ENCODE measurements at places on chromosomes 1 and 21.

DNA sequence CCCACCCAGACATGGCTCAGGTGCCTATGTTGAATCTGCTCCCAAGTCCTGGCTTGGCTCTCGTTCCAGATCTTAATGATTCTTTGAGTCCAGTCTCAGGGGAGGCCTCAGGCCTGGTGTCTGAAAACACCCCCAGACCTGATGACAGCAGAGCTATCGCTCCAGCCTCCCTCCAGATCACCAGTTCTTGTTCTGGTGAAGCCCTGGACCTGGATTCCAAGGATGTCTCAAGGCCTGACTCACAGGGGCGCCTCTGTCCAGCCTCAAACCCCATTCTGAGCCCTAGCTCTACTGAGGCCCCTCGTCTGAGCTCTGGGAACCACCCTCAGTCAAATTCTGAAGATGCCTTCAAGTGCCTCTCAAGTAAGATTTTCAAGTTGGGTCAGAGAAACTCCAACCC, 11.4 kb downstream of the MROH7 start:
- no peak for DNase-seq

- DNase-seq = no peak
Observed at GRCh38 chr21:41630917-41631316, 123.0 kb upstream of the TMPRSS2 start.

- no peak for DNase-seq
Observed at GRCh38 chr1:171160639-171161354, 24.3 kb upstream of the FMO2 start.

- DNase-seq = no peak
Observed at GRCh38 chr1:29592731-29593130, 356.4 kb downstream of the PTPRU start.

- no peak for DNase-seq
Observed at GRCh38 chr1:180486092-180486491, 16.3 kb downstream of the ACBD6 start.

DNA sequence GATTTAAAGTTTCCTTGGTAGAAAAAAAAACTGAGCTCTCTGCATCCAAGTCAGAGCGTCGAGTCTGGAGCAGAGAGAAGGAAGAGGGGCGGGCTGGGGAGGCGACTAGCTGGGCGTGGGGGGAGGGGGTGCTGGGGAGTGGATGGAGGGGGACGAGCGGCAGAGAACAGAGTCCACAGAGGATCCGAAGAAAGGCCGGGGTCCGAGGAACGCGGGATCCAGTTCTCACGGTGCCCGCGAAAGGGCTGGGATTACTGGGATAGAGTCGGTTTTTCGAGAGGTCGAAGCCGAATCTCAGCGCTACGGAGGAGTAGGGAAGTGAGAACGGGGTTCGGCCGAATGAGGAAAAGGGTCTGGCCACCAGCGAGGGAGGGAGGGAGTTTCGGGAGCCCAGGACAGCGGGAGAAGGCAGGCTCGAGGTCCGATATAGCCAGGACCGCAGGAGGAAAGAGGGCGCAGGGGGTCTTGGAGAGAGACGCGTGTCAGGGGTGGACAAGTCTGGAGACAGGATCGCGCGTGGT, 665 bp downstream of the DAB1 start:
- no peak for DNase-seq

DNA sequence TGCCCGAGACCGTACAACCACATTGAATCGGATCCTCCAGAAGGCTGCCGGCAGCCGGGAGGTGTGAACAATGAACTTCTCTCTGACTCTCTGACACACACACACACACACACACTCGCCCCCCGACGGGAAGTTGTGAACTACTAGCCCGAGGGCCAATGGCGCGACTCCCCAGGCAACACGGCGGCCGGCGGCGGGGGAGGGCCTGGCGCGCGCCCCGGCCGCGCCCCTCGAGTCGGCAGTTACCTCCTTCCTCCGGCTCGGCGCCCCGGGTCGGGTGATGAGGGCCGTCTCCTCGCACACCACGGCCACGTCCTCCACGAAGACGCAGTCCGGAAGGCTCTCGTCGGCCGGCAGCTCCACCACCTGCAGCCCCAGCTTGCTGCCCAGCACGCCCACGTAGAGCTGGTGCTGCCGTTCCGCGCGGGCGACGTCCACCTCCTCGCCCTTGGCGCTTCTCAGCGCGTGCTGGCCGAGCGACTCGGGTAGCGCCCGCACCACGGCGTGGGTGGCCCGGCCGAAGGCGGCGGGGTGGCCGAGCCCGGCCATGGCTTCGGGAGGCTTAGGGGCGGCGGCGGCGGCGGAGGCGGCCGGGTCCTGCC, 361 bp downstream of the DDAH1 start:
- DNase-seq = peak; percentile 83

DNA sequence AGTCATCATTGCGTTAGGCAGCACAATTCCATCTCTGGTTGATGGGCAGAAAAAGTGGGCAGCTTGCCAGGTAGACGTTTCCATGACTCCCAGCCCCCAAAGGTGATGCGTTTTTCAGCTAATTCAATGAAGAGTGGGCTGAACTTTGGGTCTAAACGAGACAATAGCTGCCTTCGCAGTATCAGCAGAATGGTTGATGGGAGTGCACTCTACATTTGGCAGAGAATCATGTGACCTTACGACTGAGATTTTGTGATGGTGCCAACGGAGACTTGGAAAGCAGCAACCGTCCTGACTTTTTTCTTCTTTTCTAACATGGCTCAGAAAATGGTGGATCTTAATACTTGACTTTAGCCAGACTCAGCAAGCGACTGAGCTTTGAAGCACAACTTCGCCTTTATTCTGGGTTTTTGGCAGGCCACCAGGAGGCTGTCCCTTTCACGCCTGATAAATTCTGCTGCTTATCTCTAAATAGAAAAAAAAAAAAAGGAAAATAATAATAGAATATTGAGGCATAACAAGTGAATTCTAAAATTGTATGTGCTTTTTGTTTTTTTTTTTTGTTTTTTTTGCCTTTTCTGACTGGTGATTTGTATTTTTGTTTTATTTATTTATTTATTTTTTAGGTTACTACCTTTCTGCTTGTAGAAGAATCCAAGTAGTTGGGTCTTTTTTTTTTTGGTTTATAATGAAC, 804.8 kb downstream of the USP25 start:
- no peak for DNase-seq

DNA sequence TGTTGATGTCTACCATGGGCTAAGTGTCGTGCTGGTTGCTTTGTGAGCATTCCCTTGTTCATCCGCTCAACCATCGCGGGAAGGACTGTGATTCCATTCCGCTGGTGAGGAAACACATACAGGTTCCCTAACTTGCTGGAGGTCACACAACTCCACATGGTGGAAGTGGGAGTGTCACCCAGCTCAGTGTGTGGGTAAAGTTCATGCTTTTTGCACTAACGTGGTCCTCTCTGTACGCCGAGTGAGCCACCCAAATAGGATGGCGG, 4.0 kb upstream of the CLDN19 start:
- DNase-seq = no peak

GRCh38 chr1:6170742-6171201, 9.3 kb downstream of the CHD5 start:
- DNase-seq = no peak

- no peak for DNase-seq
Observed at GRCh38 chr1:235945775-235946570, 79.3 kb upstream of the LYST start.

DNA sequence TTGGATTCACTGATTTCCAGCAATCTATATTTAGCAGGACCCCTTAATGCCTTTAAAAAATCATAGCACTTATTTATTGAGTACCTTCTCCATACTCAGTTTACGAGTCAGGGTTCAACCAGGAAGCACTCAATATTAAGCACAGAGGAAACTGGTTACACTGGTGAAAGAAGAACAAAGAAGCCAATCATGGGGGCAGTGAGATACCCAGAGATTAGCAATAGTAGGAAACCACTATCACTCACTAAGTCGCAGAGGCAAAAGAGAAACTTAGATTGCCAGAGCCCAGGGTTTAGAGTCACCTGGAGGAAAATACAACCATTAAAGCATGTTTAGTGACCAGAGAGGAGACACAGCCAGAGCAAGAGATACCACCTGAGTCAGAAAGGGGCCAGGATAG, 670.5 kb upstream of the USP24 start:
- DNase-seq = no peak

- DNase-seq = no peak
Observed at GRCh38 chr1:62774971-62775595, 8.8 kb upstream of the ATG4C start.

DNA sequence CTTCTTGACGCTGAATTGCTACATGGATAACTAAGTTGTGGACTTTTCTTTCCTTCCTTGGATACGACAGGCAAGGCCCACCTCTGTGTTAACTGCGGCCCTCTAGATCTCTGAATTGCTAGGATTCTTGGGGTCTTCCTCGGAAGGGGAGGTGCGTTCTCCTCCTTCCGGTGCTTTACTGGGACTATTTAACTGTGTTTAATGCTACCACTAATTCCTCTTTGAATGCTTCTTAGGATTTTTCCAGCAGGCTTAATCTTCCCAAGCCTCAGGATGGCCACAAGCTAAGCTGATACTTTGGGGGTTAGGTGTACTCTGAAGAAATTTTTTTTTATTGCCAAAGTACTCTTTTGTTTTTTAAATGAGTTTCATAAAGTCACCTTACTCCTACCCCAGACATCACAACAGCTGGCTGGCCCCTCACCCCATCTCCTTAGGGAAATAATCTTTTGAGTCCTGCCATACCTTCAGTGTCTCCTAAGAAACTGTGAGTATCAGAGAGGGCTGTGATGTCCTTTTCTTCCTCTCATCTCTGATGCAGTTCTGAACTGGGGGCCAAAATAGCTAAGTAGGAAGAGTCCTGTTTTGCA, 21.4 kb downstream of the KIRREL1 start:
- no peak for DNase-seq

GRCh38 chr1:196677781-196678509, 26.1 kb downstream of the CFH start:
- DNase-seq = no peak

DNA sequence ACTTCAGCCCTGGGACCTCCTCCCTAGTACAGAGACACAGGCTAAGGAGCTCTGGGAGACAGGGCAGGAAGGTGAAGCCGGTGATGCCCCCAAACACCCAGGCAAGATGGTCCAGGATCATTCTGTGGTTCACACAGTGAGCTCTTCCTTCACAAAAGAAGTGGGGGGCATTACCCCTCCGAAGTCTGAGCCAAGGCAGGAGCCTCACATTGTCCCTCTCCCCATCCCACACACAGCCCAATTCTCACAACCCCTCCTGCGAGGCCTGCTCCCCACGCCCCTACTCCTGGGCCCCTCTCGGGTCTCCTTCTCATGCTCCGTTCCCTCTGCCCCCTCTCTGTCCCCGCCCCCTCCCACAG, 10.7 kb downstream of the MEF2D start:
- DNase-seq = no peak

- DNase-seq = no peak
Observed at GRCh38 chr1:94258873-94259331, 21.5 kb upstream of the ARHGAP29 start.

- DNase-seq = peak; percentile 23
Observed at GRCh38 chr1:186806477-186806876, 22.3 kb upstream of the PLA2G4A start.

DNA sequence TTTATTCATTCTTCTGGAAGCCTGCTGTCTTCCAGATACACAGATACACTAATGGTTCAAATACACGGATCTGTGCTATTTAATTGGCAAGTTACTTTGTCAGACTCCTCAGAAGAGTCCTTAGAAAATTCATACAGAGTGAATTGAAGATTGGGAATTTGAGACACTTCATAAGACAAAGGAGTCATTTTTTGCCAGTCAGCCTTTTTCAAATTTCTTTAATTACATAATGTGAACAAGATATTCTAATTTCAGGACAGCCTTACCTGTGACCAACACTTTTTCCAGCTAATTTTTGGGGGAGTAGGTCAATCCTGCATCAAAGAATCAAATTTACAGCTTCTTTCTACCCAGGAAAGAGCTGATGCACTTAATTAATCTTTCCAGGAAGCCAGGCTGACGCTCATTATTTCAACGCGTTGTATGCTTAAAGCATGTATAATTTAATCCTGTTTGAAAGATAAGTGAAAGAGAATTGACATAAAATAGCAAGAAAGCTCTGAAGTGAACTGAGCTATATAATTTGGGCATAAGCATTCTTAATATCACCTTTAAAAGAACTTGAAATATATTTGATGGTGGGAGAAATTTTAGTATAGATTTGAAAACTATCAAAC, 12.8 kb upstream of the NRIP1 start:
- no peak for DNase-seq

GRCh38 chr1:29235955-29236711, at the start of gene PTPRU:
Gene PTPRU (plus strand): TSS chr1:29236522. CDS start chr1:29236645, 123 bp downstream.
- DNase-seq = peak; percentile 78

DNA sequence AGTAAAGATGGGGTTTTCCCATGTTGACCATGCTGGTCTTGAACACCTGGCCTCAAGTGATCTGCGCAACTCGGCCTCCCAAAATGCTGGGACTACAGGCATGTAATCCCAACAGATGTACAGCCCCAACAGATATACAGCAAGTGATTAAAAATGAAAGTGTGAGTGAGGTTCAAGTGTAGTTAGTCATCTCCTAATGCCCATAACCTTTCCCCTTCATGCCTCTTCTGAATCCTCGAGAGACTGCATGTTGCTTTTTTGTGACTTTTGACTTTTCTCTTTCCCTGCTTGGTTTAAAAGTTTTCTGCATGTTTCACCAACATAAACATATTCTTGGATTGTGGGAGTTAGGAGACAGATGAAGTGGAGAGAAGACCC, 31.2 kb downstream of the KCNK2 start:
- DNase-seq = no peak

DNA sequence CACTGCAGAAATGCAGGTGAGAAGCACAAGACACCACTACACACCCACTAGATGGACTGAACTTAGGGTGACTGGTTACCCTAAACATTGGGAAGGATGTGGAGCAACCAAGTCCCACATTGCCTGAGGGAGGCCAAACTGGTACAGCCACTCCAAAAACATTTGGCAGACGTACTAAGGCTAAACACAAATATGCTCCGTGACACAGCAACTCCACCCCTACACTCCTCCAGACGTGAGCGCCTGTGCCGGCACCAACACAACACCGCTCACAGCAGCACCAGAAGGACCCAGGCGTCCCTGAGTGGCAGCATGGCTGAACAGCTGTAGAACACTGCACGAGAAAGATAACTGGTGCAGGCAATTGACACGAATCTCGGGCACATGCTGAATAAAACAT, 14.7 kb downstream of the PTTG1IP start:
- DNase-seq = no peak

- DNase-seq = no peak
Observed at GRCh38 chr21:42782723-42783242, 96.6 kb downstream of the WDR4 start.

DNA sequence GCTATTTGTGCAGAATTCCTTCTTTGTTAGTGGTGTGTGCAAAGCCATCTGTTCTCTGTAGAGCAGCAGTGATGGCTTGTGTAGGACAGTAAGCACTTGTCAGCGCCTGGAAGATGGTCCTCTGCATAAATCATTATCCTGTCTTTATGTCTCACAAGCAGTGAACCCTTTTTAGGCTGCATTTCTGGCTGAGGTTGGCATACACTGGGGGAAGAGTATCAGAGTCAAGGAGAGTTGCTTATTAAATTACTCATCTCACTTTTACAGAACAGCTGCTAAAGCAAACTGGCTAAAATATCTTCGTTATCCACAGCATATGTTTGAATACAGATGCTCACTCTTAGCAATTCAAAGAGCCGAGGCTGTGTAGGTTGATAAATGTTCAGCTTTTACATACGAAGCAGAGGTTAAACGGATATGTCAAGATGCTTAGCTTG, 54.6 kb upstream of the NCAM2 start:
- no peak for DNase-seq

All from KBM-7 (cell line).